ENCODE measurements at places on chromosomes 1 and 21.

- no peak for DNase-seq
These were observed 165.9 kb downstream of the ADGRL4 start for GRCh38 chr1:78840453-78841271.

GRCh38 chr21:25636727-25637126, 2.3 kb upstream of the JAM2 start:
- DNase-seq, result no peak

DNA sequence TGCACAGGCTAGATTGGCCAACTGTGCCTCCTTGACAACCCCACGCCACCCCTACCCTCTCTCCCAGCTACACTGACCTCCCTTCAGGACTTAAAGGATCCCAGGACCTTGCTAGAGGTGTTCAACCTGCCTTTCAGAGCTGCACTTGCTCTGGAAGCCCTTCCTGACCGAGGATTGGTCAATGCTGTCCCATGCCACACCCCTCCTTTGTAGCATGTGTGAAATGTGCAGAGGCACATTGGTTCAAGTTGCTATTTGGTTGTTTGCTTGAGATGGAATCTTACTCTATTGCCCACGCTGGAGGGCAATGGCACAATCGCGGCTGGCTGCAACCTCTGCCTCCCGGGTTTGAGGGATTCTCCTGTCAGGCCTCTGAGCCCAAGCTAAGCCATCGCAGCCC, 21.8 kb downstream of the ACTA1 start:
- no peak for DNase-seq

- DNase-seq, result no peak
These were observed 10.1 kb upstream of the C1orf159 start for GRCh38 chr1:1125945-1126344.

- DNase-seq, result no peak
These were observed 35.5 kb downstream of the HSD3B1 start for GRCh38 chr1:119542492-119542946.

DNA sequence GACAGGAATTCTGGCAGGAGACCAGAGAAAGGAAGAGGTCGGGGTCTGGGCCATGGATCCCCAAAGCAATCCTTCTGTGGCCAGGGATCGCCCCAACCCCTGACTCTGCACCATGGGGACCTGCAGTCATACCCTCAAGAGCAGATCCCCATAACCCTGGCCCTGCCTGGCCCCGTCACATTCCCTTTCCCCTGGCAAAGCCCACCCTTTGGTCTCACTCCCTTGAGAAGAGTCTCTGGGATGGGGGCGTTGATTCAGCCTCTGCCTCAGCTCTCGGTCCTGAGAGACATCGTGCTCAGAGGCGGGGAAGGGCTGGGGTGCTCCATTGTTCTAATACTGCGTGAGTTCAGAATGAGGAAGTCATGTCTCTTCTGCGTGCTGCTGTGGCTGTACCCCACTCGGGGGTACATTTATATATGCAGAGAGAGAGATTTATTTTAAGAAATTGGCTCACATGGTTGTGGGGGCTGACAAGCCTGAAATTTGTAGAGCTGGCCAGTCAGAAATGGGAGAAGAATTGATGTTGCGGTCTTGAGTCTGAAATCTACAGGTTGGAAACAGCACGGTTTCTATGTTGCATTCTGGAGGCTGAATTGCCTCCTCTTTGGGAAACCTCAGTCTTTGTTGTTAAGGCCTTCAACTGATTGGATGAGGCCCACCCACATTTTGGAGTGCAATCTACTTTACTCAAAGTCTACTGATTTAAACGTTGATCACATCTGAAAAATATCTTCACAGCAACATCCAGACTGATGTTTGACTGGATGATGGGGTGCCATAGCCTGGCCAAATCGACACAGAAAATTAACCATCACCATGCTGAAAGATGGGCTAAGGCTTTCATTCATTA, 4.2 kb upstream of the PADI2 start:
- DNase-seq, result no peak

DNA sequence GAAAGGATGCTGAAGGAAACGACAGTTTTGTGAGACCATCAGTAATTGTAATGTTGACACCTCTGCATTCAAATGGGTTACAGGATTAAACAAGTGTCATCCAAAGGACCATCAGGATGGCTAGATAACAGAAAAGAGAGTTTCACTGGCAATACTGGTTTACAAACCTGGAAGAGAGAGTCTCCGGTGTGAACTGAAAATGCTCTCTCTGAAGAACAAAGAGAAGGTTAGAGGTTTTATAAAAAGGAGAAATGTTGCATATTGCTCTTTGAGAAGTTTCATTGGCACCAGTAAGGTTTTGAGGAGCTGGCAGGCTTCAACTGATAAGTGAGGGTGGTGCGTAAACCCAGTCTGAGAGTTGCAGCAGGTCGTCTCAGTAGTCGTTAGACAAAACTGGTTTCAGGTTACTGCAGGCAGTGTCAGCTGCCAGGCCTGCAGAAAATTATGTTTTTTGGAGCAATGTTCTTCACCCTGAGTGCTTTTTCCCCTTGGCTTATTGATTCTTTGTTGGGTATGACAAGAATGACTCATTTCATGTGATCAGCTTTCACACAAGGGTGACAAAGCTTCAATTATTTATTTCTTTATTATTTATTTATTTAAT, 42.2 kb downstream of the KCNK1 start:
- no peak for DNase-seq

GRCh38 chr21:45084881-45085536, 10.6 kb downstream of the ADARB1 start:
- no peak for DNase-seq

GRCh38 chr1:64282351-64282750, 78.9 kb downstream of the UBE2U start:
- DNase-seq, result no peak

DNA sequence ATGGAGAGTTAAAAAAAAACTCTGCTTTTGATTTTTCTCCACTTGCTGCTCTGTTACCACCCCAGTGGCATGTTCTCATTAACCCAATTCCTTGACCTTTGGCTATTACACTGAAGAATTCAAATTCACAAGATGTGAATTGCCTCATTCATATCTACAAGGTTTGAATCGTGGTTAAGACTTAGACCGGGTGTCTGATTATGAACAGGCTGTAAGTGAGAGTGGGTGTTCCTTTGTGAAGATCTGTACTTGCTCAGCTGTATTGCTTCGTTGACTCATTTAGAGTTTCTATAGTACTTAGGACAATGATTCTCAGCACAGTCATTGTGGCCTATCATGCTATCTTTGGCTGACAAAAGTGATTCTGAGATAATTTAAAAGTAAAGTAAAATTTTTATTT, 36.4 kb downstream of the DNM3 start:
- DNase-seq, result no peak

GRCh38 chr21:25080661-25081060, 526.6 kb downstream of the MRPL39 start:
- DNase-seq, result no peak

GRCh38 chr1:225879521-225880221, 2.5 kb downstream of the TMEM63A start:
- peak; percentile 35 for DNase-seq

- DNase-seq, result no peak
These were observed 57.1 kb upstream of the DYNLT5 start for GRCh38 chr1:66695116-66695515.

DNA sequence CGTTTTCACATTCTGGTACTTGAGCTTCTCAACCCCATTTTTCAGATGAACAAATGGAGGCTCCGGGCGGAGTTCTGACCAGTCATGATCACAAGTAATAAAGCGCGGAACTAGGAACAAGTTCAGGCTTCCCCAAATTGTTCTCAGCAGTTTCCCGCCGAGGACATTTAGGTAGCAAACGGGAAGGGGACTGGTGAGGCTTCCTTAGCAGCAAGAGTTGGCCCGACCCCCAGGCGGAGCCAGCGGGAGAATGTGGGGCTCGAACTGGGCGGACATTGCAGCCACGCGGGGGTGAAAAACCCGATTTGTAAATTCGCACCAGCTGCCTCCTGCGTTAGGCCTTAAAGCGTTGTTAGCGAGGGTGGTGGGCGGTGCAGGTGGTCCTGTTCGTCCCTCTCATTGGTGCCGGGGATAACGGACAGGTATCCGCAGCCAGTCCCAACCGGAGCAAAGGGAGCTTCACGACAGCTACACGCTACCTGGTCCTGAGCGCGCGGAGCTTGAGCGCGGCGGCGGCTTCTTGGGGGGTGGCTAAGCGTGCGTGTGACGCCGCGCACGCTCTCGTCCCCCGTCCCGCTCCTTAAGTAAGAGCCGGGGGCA, 15.3 kb downstream of the SEMA6C start:
- peak; percentile 79 for DNase-seq

DNA sequence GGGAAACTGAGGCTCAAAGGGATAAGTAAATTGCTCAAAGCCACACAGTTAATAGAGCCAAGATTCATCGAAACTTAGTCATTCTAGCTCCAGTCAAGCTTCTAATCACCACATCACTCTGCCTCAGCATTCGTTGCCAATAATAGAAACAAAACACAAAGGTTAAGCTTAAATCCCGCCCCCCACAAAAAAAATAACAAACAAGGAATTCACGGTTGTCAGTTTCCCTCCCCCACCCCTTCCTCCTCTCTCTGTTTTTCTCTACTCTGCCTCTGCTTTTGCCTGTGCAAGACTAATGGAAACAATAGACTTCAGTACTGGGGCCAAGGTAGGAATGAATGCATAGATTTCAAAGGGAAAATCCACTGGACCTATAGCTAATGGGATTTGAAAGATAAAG, 70.7 kb upstream of the ZNF644 start:
- DNase-seq, result no peak

- no peak for DNase-seq
These were observed 104.0 kb downstream of the BRINP2 start for GRCh38 chr1:177274687-177275211.

GRCh38 chr1:147626291-147626690, 44.0 kb downstream of the ACP6 start:
- DNase-seq, result no peak

DNA sequence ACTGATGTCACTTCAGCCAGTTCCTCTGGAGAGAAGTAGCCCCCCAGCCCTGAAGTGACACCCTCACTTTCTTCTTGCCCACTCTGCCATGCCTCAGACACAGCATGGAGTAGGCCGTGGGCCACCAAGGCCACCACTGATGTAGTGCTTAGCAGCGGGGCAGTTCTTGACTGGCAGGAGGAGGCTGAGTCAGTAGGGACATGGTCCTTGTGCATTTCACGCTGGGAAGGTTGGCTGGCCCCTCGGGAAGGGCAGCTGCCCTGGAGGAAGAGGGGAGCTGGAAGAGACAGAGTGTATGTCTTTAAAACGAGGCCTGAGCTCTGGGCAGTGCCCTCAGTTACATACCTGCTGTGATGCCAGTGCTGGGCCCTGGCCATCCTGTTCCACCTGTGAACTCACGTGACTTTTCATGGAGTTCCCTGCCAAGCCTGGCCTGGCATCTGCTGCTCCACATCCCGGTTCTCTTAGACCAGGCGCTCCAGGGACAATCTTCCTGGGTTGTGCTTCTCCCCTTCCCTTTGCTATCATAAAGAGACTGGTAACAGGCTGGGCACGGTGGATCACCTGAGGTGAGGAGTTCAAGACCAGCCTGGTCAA, 158.6 kb upstream of the TMEM51 start:
- no peak for DNase-seq

- peak; percentile 90 for DNase-seq
These were observed at the start of gene FGGY for GRCh38 chr1:59296358-59297256. Gene FGGY (plus strand): TSS chr1:59297094. CDS start chr1:59321550, 24,456 bp downstream.

- no peak for DNase-seq
These were observed 115.1 kb upstream of the PBX1 start for GRCh38 chr1:164443836-164444235.

GRCh38 chr1:51344602-51345299, 14.4 kb upstream of the TTC39A start:
- no peak for DNase-seq

GRCh38 chr1:93678946-93679480, 2.6 kb downstream of the BCAR3 start:
- DNase-seq, result no peak

GRCh38 chr1:246162560-246162959, 344.5 kb downstream of the SMYD3 start:
- no peak for DNase-seq

GRCh38 chr1:228279011-228279721, 71.3 kb downstream of the OBSCN start:
- no peak for DNase-seq

- no peak for DNase-seq
These were observed 105.7 kb upstream of the COL6A1 start for GRCh38 chr21:45875881-45876280.

DNA sequence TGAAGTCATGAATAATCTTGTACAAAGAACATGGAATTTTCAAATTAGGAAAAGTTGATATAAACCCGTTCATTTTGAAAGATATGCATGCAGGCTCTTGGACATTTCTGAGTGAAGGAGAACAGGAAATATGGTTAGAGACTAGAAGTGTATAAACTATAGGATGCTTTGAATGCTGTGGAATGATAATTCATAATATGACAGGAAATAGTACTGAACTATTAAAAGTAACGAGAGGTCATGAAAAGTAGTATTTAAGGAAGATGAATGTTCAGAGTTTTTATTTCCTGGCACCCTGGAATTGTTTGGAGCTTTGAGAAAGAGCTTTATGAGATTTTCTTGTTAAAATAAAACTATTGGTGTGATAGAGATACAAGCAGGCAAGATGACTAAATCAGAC, 18.7 kb upstream of the CRB1 start:
- DNase-seq, result no peak

- no peak for DNase-seq
These were observed 172.8 kb upstream of the GREM2 start for GRCh38 chr1:240784776-240785175.

DNA sequence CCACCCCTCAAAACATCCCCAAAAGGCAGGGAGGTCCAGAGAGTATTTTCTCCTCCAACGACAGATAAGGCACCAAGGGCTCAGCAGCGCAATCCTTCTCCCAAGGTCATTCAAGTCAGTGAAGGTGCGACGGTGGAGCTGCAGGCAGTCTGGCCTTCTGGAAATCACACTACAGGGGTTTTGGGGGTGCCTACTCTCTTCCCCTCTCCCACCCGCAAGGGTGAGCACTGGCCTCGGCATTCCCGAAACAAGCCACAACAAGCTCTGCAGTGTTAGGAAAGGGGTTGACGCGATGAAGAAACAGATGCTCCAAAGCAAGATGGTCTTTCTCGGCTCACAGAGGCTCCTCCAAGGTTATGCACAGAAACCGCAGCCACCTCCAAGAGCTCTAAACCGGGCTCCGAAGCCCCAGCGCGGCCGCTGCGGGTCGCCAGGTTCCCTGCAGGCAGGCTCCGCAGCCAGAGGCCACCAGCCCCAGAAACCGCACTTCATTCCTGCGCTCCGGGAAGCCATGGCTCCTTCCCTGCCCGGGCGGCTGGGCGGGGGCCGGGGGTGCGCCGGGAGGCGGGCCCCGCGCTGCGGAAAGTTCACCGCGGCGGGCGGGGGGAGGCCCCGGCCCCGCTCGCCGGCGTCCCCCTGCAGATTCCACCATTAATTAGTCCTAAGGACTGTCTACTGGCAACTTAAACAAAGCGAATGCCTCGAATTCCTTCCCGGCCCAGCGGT, 1.1 kb downstream of the LUZP1 start:
- DNase-seq, result peak; percentile 42

GRCh38 chr1:155131285-155131684, 3.6 kb downstream of the EFNA1 start:
- no peak for DNase-seq

DNA sequence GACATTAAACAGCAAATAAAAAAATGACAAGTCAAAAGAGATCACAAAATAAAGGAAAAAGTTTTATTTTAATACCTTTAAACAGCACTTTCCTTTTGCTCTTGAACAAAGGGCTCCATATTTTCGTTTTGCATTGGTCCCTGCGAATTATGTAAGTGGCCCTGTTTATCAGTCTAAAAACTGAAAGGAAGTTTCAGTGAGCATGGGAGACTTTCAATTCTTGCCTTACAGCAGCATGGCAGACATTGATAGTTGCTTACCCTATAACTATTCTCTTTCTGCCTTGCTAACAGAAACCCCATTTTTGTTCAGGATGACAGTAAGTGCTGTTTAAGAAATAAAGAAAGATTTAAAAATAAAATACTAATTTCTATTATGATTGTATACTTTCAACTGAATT, 5.2 kb upstream of the SH3GLB1 start:
- no peak for DNase-seq
